HCT116 (cell line): ENCODE measurements at places on chromosomes 1 and 21.

DNA sequence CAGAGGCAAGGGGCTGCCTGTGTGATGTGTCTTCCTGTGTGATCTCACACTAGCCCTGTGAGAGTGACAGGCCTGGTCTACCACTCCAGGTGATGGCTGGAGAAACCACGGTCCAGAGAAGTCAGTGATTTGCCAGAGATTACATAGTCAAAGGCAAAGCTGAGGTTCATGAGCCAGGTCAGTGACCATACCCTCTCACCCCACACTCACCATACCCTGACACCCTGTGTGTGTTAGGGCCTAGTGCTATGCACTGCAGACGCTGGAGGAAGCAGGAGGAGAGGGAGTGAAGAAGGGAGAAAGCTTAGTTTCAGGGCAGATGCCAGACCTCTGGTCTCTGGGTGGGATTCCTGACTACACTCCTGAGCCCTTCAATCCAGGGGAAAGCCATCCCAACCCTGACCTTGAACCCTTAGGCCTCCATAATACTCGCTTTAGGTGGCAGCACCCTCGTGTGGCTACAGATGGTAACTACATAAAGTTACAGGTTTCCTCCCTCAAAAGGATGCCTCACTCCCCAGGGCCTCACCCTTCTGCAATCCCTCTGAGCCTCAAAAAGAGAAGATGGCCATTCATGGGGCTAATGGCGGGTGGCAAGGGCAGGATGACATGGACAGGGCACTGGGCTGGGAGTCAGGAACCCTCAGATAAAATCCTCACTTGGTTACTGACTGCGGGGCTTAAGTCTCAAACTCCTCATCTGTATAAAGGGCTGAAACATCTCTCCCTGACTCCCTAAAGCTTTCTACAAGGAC is 20.8 kb upstream of the SDC3 start:
- DNase-seq: no peak

DNA sequence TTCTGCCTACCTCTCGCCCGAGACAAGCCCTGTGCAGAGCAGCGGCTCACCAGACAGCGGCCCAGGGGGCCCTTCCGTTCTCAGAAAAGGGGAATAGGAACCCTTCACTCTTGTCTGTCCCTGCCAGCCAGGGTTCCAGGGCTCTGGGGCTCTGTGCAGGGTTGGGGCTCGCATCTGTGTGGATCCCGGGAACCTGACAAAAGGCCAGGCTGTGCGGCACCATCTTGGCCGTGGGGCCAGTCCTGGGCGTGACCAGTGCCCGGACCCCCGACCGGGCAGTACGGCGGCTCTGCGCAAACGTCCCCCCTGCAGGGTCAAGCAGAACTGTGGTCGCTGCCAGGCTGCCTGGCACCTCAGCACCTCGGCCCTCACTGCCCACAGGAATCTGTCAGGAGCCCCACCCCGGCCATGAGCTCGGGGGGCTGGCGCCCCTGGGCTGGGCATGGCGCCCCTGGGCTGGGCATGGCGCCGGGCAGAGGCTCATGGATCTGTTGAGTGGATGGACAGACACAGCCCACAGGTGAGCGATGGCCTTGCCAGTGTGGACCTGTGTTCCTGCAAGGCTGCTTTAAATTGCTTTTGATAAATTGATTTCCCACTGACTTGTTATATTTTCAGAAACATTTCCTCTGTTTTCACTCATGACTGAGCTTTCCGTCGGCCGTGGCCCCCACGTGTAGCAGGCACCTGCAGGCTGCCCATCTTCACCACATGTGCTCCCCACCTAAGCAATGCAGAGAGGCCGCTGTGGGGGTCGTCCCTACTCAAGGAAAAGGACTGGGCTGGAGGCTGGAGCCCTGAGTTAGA is 59.0 kb downstream of the SLX9 start:
- no peak for DNase-seq

- no peak for DNase-seq
Measured at GRCh38 chr1:28144203-28145135, 32.0 kb downstream of the PTAFR start.

DNA sequence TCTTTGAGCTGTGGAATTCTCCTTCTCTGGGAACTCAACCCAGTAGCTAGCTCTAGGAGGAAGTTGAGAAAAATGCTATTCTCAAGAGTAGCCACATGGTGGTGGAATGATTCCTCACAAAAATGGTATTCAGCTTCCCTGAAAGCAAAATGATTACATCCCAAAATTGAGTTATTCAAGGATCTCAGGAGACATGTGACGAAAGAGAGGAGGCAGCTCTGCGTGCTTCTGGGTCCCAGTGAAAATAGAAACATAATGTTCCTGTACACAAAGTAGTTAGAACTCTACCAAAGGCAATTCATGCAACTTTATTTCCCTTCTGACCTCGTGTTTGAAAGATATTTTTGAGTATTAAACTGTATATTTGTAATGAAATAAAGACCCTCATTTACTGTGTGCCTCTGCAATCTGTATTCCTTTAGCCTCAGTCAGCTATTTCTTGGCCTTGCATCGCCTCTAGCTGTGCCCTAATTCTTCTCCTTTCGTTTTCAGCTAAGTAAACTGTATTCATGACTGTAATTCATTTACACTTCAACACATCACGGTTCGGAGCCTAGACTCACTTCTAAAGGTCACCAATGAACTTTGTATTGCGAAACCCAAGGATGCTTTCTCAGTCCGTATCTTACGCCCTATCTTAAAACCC is 167.3 kb downstream of the FASLG start:
- peak; percentile 61 for DNase-seq

GRCh38 chr1:77133731-77134358 is 85.4 kb downstream of the PIGK start:
- no peak for DNase-seq

DNA sequence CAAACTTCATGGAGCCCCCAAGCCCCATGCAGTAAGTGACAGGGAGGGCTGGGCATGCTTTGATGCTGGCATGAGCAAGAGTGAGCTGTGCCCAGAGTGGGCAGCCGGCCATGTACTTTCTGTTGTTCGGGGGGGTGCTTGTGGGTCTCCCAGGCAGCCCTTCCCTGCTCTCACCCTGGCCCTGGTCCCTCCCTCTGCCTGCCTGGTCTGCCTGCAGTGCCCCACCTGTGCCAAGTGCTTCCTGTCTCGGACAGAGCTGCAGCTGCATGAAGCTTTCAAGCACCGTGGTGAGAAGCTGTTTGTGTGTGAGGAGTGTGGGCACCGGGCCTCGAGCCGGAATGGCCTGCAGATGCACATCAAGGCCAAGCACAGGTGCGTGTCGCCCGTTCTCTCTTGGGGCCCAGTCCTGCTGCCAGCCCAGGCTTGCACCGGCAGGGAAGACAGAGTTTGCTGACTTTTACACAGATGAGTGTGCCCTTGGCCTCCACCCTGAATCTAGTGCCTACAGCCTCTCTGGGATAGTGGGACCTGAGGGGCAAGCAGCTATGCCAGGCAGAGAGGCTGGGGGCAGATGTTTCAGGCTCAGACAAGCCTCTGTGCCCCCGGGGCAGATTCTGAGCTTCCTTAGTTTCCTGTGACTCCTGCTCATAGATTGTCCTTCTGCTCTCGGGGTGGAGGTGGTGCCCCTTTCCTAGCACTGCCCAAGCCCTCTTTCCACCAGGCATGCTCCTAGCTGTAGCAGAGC is 7.6 kb downstream of the ZBTB48 start:
- no peak for DNase-seq

DNA sequence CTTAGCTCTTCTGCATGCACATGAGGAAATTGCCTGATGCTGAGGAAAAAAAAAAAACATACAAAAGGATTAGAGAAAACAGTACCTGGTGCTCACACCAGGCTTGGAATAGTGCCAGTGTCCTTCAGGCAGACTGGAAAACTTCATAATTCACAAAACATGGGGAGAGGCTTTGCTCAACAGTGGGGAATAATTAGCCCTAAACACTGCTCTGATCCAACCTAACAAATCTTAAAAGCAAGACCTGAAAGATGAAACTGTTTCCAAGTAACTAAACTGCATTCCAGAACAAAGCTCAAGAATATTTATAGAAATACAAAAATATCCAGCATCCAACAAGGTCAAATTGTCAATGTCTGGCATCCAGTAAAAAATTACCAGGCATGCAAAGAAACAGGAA is 124.8 kb downstream of the AK5 start:
- DNase-seq: no peak

DNA sequence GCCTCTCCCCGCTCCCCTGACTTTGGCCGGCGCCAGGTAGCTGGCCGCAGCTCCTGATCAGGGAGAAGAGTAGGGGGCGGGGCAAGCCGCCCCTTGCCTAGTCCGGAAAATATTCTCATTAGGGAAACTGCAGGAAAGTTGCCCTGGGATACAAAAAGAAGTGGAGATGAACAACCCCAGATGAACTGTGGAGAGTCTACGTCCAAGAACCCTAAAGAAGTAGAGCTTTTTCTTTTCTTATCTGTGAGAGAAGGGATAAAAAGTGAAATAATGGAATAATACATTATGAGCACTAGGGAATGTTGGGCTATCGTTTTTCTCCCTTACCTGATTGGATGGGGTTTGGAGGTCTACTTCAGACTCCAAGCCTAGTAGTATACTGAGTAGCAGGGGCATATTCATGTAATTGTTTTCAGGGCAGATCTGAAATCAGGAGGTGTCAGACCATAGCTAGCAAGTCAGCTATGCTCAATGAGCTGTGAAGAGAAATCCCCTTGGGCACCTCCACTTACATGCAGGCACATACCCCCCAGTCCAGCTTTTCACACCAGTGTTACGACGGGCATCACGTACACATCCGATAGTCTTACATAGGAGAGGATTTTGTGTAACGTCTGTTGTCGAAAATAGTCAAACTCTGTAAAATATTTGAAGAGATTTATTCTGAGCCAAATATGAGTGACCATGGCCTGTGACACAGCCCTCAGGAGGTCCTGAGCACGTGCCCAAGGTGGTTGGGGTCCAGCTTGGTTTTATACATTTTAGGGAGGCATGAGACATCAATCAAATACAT is 1.7 kb upstream of the DUSP10 start:
- DNase-seq: no peak

- DNase-seq: peak; percentile 16
Measured at GRCh38 chr1:12387641-12388040, 157.8 kb downstream of the VPS13D start.

DNA sequence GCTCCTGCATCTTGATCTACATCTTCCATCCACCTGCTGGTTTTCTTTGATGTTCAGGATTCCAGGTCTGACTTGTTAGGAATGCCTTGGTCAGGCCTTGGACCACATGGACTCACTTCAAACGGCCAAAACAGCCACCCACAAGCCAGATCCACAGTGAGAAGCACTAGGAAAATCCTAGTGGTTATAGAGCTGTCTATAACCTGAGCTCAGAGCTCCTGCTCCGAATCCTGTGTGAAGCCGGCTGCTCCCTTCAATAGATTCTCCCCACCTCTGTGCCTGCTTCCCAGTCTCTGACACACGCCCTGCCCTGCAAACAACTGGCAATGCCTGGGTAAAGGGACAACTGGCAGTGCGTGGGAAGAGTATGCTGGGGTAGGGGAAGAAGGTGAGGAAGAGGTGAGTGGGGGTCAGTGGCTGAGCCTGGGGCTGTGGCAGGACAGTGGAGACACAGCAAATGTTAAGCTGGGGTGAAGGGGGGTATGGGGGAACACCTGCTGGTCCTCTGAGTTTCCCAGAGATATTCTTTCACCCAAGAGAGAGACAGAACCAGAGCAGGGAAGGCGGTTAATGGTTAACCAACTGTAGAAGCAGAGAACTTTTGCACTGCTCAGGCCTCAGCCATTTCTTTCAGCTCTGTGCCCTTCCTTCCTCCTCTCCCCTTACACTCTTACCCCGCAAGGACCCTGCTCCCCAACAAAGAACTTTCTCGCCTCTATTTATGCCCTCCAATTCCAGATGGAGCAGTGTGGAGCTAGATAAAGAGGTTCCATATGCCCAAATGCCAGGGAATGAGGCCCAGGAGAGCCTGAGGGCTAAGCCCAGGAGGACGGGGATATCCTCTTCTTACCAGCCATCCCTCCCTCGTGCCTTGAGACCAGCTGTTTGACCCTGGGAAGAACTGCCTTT is 4.5 kb downstream of the PLXNA2 start:
- no peak for DNase-seq

DNA sequence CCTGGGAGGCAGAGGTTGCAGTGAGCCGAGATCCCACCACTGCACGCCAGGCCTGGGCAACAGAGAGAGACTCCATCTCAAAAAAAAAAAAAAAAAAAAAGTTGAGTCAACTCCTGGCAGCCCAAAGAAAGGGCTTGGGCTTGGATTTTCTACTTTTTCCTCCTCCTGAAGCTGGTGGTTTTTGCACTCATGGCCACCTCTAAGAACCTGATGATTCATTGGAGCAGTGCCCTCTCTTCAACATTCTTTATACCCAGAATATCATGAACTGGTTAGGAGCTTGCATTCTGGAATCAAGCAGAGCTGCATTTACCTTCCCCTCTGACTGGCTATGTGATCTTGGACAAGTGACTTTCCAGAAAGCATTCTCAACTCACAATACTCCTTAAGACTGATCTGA is 3.5 kb upstream of the ACTA1 start:
- DNase-seq: no peak

GRCh38 chr1:247008406-247008799 is 546 bp upstream of the ZNF695 start:
- no peak for DNase-seq

DNA sequence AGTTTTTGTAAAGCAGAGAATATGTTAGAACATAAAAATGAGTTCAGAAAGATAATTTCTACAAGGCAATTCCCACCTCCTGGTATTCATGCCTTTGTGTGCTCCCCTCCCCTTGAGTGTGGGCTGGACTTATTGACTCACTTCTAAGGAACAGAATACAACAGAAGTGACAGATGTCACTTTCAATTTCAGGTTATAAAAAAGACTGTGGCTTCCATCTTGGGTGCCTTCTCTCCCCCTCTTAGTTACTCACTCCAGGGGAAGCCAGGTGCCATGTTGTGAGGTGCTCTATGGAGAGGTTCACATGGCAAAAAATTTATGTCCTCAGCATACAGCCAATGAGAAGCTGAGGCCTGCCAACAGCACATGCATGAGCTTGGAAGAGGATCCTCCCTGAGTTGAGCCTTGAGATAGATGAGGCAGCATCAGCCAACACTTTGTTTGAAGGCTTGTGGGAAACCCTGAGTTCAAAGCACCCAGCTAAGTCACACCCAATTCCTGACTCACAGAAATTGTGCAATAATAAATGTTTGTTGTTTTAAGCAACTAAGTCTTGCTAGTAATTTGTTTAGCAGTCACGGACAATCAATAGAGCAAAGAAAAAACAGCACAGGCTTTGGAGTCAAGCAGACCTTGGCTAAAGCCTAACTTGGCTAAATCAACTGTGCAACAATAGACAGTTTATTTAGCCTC is 73.5 kb upstream of the NGF start:
- DNase-seq: peak; percentile 7
